Activated CD4-positive, alpha-beta memory T cell treated with anti-CD3 and anti-CD28 coated beads for 36 hours (primary cell): ENCODE measurements at places on chromosomes 4 and X. TPM values are rescaled to one million over a fixed set of nuclear protein-coding genes. Genes with fewer than 3 reads are reported as not detected.

Gene DCLK2
- not detected for total RNA-seq

Gene ARHGAP24
- not detected for total RNA-seq

Gene CLNK
- total RNA-seq: not detected

Gene FDCSP
- not detected for total RNA-seq

- peak; percentile 69 for DNase-seq
These were observed 82.0 kb upstream of the CLDN34 start for GRCh38 chrX:9885150-9885549.

DNA sequence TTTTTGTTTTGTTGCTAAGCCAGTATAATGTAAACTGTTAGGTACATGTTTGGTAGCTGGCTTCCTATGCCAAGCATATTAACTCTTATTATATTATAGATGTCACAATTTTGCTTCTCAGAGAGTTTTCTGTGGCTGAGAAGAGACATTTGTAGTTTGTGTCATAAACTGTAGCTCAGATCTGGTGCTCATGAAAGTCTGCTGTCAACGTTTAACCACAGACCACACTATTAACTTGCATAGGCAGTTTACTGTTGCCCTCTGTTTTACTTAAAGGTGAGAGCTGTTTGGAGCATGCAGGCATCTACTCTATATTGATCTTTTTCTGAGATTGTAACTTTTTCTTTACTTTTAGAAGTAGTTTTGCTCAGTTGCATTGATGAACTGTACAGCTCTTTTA, 166.8 kb downstream of the TLL1 start:
- DNase-seq: no peak

GRCh38 chr4:128347930-128348660, 60.5 kb upstream of the PGRMC2 start:
- DNase-seq: no peak

GRCh38 chr4:16659079-16659478, 239.4 kb downstream of the LDB2 start:
- no peak for DNase-seq

GRCh38 chr4:148112231-148112982, 329.8 kb downstream of the NR3C2 start:
- no peak for DNase-seq
